Lung (tissue), 17 donors: ENCODE measurements at places on chromosomes 4 and X. TPM values are rescaled to one million over a fixed set of nuclear protein-coding genes. Genes with fewer than 3 reads are reported as not detected.

CDK16 gene
- 60.3 TPM for polyA plus RNA-seq

MMAA gene
- polyA plus RNA-seq, result 14.0 TPM

STARD8 gene
- polyA plus RNA-seq, result 5.7 TPM

STPG2 gene
- 0.10 TPM for polyA plus RNA-seq

MSMO1 gene
- polyA plus RNA-seq, result 186 TPM

TMSB15C gene
- 0.61 TPM for polyA plus RNA-seq

RAI2 gene
- 11.5 TPM for polyA plus RNA-seq

NUP62CL gene
- polyA plus RNA-seq, result 3.0 TPM

SHROOM2 gene
- 3.0 TPM for polyA plus RNA-seq

EVC gene
- 4.0 TPM for polyA plus RNA-seq

SMIM43 gene
- 0.07 TPM for polyA plus RNA-seq

LRIT3 gene
- polyA plus RNA-seq, result 0.37 TPM

NAP1L3 gene
- 0.41 TPM for polyA plus RNA-seq

EPGN gene
- polyA plus RNA-seq, result 3.0 TPM

STK32B gene
- 0.65 TPM for polyA plus RNA-seq

XAGE2 gene
- 29.8 TPM for polyA plus RNA-seq

RAB40AL gene
- polyA plus RNA-seq, result 0.20 TPM

FMR1NB gene
- polyA plus RNA-seq, result not detected

IRF2 gene
- 55.4 TPM for polyA plus RNA-seq

UGT8 gene
- 0.37 TPM for polyA plus RNA-seq

XPNPEP2 gene
- 0.61 TPM for polyA plus RNA-seq

SUPT20HL2 gene
- not detected for polyA plus RNA-seq

BDH2 gene
- polyA plus RNA-seq, result 30.9 TPM

NXF2B gene
- 0.11 TPM for polyA plus RNA-seq

SETD7 gene
- polyA plus RNA-seq, result 15.5 TPM
